Lower lobe of right lung (tissue), 2 donors: ENCODE measurements at places on chromosomes 3 and 15. TPM values are rescaled to one million over a fixed set of nuclear protein-coding genes. Genes with fewer than 3 reads are reported as not detected.

DNA sequence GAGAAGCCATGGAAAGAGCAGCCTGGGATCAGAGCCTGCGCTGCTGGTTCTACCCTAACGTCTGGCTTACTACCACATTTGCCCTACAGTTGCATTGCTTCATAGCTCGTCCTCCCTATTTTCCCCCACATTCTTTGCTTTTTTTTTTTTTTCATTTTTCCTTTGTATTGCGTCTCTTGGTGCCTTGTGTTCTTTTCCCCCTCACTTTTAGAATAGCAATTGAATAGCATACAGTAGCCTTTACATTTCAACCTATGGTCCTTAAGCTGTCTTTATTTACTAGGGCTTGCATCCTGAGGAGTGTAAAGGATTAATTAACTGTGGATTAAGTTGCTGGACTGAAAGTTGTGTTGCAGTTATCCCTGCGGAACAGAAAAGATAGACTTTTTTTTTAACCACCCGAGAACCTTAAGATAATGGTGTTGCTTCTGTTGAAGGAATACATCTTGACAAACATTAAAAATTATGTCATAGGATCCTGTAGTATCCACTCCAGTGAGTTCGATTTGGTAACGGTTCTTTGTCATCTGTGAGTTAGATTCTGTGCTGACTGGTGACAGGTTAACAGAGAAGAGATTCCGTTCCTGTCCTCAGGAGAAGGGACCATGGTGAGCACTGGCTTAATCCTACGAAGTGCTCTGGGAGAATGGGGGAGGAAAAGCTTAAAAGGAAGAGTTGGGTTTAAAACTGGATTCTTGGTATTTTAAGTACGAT, 417.4 kb upstream of the NAALADL2 start:
- H3K27ac ChIP-seq = peak overlapping the region; percentile 94
- H3K36me3 ChIP-seq = no peaks in the 10 kb centered on the region
- peaks cover 14% of the 10 kb centered on the region for H3K4me1 ChIP-seq
- DNase-seq = no peak

DNA sequence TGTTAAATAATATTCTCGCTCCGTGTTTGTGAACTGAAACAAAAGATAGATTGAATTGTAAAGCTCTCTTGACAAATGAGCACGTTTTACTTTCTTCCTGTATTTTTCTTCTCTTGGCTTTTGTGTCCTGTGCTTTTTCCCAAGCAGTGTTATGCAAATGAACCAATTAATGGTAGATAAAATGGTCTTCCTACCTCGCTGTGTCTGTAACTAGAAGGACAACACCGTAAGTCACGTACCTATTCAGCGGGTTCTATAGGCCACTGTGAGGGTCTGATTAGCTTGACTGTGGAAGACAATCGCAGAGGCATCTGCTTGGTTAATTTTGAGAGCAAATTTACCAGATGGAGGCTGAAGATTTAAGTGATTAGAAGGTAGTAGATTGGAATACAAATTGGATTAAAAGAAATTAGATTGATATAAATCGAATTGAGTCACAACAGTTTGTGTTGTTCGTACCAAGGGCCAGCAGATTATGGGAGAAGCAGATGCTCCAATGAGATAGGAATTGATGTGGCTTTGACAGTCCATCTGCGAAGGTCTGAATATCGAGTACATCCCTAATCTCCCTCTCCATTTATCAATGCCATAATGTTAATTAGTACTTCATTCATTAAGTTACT, 40.2 kb downstream of the ROBO2 start:
- H3K27me3 ChIP-seq = no peaks in the 10 kb centered on the region
- no peak for DNase-seq
- H3K4me1 ChIP-seq = no peaks in the 10 kb centered on the region
- no peak overlapping the region for H3K27ac ChIP-seq
- H3K4me3 ChIP-seq = no peak overlapping the region

GNB4 gene
- 60.5 TPM for total RNA-seq

STRA6 gene
- total RNA-seq = not detected

DNA sequence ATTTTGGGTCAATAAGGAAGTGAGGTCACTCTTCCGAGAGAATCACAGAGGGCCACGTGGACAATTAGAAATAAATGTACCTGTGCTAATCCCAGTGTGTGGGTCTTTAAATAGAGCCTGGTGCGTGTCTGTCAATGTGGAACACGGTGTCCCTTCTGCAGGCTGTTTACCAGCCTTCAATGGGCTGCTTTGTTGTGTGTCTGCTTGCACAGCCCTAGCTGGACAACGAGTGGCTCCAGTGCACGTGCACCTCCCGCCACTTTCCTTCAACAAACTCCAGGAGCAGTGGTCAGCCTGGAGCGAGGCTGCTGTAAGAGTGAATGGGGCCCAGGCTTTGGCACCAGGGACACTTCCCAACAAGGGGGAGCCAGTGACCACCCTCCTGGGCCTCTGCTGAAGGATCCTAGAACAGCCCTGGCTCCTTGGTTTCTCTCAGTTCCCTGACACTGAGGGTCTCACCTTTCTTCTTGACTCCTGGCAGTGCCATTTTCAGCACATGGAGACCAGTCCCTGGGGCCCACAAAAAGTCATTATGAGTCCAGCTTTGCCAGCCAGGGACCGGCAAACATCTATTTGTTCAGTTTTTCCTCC, 76.1 kb downstream of the ISG20 start:
- H3K27me3 ChIP-seq = peaks cover 11% of the 10 kb centered on the region
- H3K36me3 ChIP-seq = no peaks in the 10 kb centered on the region
- no peak for DNase-seq
- no peaks in the 10 kb centered on the region for H3K4me1 ChIP-seq
- no peak overlapping the region for H3K27ac ChIP-seq
- no peak overlapping the region for H3K4me3 ChIP-seq

EPHB1 gene
- 3.0 TPM for total RNA-seq

GRCh38 chr3:137121704-137122314, 164.0 kb downstream of the IL20RB start:
- DNase-seq = no peak
- H3K27ac ChIP-seq = no peak overlapping the region
- no peaks in the 10 kb centered on the region for H3K27me3 ChIP-seq
- H3K36me3 ChIP-seq = no peaks in the 10 kb centered on the region
- no peak overlapping the region for H3K4me3 ChIP-seq

GATM gene
- 7.2 TPM for total RNA-seq

DNA sequence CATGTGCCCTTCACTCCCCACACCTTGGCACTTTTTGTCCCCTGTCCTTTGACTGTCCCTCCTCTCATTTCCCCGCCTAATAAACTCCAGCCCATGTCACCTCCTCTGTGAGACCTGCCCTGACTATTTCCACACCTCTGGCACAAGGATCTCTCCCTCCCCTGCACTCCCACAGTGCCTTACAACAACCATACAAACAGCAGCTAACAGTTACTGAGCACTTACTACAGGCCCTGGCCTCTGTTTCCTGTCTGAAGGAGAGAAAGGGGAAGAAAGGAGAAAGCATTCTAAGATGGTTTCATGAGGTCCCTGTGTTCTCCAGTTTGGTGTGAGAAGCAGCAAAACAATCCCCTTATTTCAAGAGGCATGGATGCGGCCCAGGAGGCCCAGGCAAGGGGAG, 20.0 kb upstream of the TRH start:
- no peak for DNase-seq
- H3K4me1 ChIP-seq = no peaks in the 10 kb centered on the region
- no peaks in the 10 kb centered on the region for H3K27me3 ChIP-seq

CFAP161 gene
- total RNA-seq = 7.4 TPM

DNA sequence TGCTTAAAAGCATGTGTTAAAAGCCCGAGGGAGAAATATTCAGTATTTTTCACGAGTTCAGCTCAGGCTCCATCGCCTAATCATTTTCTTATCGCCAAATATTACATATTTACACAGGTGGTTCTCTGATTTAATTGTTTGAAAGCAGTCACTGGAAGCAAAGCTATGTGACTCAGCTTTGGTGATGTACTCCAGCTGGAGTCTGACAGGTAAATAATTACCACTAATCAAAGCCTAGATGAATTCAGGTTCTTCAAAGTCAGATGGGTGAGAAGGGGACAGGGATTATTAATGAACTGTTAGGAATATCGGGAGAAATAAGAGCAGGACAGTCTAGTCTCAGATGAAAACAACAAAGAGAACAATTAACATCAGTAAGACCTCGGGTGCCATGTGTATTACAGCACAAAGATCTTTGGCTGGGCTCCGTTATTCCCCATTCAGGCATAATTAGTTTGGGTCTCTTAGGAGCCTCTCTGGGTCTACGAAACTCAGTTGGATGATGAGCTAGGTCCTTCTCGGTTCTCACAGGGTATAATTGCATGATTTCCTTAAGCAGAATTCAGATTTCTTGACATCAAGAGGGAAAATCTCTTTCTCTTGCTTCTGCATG, 331.7 kb upstream of the ADAMTS9 start:
- H3K27me3 ChIP-seq = no peaks in the 10 kb centered on the region
- H3K4me3 ChIP-seq = no peak overlapping the region
- DNase-seq = no peak
- no peak overlapping the region for H3K27ac ChIP-seq
- no peaks in the 10 kb centered on the region for H3K36me3 ChIP-seq
- no peaks in the 10 kb centered on the region for H3K4me1 ChIP-seq

SNTN gene
- total RNA-seq = 12.8 TPM

DNA sequence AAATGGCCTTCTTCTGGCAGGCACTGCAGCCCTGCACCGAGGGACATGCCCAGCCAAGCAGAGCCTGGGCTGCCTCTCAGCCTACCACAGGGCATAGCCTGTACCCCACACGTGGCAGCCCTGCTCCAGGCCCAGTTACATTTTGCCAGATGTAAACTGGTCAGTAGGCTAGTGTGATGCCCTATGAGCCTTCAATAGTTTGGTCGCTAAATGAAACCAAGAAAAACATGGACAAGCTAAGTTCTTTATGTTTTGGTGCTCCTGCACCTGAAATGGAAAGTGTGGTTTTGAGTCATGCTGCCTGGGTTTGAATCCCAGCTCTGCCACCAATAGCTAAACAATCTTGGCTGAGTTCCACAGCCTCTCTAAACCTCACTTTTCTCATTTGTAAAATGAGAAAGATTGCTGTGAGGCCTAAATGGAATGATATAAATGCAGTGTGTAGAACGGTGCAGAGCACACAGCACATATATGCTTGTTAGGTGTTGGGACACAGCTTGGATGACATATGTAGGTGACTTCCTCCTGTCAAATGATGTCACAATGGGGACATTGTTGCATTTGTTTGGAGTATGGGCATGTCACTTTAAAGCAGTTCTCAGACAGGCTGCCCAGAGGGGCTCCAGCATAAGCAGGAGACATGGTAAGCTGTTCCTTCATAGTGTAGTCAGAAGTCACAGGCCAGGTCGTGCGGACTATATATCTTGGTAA, 57.4 kb downstream of the ZBTB38 start:
- H3K4me3 ChIP-seq = no peak overlapping the region
- DNase-seq = no peak
- H3K27me3 ChIP-seq = no peaks in the 10 kb centered on the region
- peaks cover 24% of the 10 kb centered on the region for H3K36me3 ChIP-seq
- H3K4me1 ChIP-seq = peaks cover 57% of the 10 kb centered on the region

- no peaks in the 10 kb centered on the region for H3K36me3 ChIP-seq
- DNase-seq = no peak
Observed at GRCh38 chr15:101499863-101500713, 10.6 kb upstream of the PCSK6 start.

TUSC7 gene
- not detected for total RNA-seq

P2RY12 gene
- 6.2 TPM for total RNA-seq

- no peaks in the 10 kb centered on the region for H3K27me3 ChIP-seq
- H3K27ac ChIP-seq = no peak overlapping the region
Observed at GRCh38 chr15:35254062-35254461, 169.0 kb upstream of the NANOGP8 start.

- H3K4me3 ChIP-seq = no peak overlapping the region
- H3K27ac ChIP-seq = no peak overlapping the region
Observed at GRCh38 chr3:153233986-153234385, 72.0 kb downstream of the RAP2B start.

DNA sequence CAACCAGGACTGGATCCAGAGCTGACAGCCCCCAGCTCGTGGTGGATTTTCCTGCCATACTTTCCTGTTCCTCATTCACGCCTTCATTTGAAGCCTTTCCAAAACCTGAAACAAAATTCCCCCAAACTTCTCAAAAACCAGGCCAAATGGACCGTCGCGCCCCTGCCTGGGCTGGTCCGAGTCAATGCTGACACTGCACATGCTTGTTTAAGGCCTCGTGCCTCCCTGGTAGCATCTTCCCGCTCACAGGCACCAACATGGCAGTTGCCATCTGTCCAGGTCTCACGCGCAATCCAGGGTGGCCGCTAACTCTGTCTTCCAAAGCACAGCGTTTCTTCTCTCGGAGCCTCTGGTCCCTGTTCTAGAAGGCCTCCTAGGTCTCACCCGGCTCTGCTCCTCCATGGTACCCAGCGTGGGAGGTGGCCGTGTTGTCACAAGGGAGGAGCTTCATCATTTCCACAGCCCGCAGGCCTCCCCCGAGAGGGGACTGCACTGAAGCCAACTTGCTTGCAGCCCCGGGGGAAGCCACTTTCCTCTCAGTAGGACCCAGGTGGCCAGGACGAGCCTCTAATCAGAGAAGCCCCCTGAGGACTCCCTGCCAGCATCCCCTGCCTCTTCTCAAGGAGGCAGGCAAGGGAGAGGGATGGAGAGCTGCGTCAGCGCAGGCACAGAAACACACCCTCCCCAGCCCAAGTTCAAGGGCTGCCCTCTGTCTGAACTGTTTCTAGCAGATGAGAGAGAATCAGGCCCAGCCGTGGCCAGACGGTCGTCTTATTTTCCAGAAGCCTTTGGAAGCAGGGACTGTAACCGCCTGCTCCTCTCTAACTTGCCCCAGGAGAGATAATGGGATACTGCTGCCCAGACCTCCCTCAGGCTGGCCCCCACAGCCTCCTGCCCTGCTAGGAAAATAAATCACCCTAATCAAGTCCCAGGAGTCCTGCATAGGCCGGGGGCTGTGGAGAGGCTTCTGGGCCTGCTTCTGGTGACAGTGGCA, 152.8 kb upstream of the TLE3 start:
- H3K4me3 ChIP-seq = no peak overlapping the region
- H3K36me3 ChIP-seq = no peaks in the 10 kb centered on the region
- peaks cover 6% of the 10 kb centered on the region for H3K4me1 ChIP-seq
- no peak overlapping the region for H3K27ac ChIP-seq
- DNase-seq = no peak

GPR27 gene
- 2.6 TPM for total RNA-seq

DNA sequence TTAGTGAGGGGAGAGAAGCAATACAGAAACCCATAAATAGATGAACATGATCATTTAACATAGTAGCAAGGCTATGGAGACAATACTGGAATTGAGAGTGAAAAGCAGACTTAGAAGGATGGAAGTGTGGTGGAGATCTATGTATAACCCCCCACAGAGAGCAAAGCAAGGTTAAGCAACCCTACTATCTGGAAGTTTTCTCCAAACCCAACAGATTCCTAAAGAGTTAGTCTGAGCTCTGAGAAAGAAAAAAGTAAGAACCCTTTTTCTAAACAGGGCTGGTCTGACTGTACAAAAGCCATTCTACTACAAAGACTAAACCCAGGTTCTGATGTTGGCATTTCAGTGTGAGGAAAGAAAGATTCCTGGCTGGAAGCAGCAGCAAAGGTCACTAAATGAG, 153.2 kb downstream of the WNT5A start:
- H3K27me3 ChIP-seq = no peaks in the 10 kb centered on the region
- H3K27ac ChIP-seq = no peak overlapping the region
- no peaks in the 10 kb centered on the region for H3K4me1 ChIP-seq
- no peak overlapping the region for H3K4me3 ChIP-seq
- no peaks in the 10 kb centered on the region for H3K36me3 ChIP-seq
